ENCODE measurements at places on chromosomes 2 and 18. TPM values are rescaled to one million over a fixed set of nuclear protein-coding genes. Genes with fewer than 3 reads are reported as not detected.

- no peak for DNase-seq
Observed at GRCh38 chr2:95344656-95345055, 47.5 kb downstream of the KCNIP3 start.

DNA sequence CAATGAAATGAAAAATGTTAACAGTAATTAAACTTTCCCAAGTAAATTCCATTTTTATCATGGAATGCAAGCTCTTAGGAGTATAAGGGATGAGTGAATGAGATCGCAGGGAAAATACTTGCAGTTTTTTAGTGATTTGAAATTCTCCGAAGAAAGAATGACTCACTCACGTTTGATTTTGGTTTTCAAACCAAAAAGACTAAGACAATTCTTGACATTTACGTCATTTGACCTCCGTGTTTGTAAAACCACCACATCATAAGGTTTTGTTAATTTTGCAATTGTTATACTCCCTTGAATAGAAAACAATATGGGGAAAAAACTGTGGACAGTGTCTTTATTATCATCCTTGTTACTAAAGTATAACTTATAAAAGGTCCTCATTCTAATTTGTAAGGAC lies 29.4 kb downstream of the COL4A4 start:
- DNase-seq, result no peak

DNA sequence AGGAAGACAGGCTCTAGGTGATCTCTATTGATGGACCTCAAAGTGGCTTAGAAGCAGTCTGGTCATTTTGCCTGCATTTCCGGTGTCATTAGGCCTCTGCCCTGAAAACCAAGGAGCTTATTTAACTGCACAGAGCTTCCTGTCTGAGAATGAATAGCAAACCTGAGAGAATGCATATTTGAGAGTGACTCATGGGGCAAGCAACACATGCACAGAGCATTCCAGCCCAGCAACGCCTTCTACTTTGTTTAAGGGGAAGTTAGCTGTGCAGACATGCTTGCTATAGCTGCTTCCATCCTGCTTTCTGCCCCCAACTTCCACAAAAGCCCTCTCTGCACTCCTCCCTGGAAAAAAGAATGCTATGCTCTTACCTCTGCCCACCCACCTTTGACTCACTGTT lies 232.8 kb downstream of the GRB14 start:
- DNase-seq, result no peak

DNA sequence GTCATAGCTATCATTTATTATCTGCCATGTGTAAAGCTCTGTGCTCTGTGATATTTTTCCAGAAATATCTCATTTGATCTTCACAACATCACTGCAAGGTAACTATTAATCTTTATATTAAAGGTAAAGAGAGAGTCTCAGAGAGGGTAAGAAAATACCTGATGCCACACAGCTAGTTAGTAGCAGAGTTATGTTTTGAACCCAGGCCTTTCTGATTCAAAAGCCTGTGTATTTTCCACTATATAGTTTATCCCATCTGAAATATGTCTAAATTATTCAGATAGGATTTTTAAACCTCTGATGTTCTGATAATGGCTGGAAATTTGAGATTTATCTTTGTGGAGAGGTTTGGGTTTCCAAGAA lies 10.1 kb downstream of the INPP1 start:
- DNase-seq, result no peak

The PTPRM gene
- total RNA-seq, result 109 TPM

The RAD51AP2 gene
- total RNA-seq, result 0.10 TPM

The LGALSL gene
- 18.9 TPM for total RNA-seq

The MAL gene
- total RNA-seq, result 16.9 TPM

The RGPD3 gene
- total RNA-seq, result 1.1 TPM

The DCDC2C gene
- not detected for total RNA-seq
